ENCODE measurements at places on chromosomes 4 and X. TPM values are rescaled to one million over a fixed set of nuclear protein-coding genes. Genes with fewer than 3 reads are reported as not detected.
A peak's percentile ranks its signal among the peaks of the same experiment; 100 is the strongest.

- no peaks in the 10 kb centered on the region for H3K36me3 ChIP-seq
- H3K27ac ChIP-seq = no peak overlapping the region
- DNase-seq = no peak
- no peaks in the 10 kb centered on the region for H3K27me3 ChIP-seq
- no peak overlapping the region for H3K4me3 ChIP-seq
- no peaks in the 10 kb centered on the region for H3K4me1 ChIP-seq
These were observed 578.7 kb downstream of the BCOR start for GRCh38 chrX:39519030-39519488.

DNA sequence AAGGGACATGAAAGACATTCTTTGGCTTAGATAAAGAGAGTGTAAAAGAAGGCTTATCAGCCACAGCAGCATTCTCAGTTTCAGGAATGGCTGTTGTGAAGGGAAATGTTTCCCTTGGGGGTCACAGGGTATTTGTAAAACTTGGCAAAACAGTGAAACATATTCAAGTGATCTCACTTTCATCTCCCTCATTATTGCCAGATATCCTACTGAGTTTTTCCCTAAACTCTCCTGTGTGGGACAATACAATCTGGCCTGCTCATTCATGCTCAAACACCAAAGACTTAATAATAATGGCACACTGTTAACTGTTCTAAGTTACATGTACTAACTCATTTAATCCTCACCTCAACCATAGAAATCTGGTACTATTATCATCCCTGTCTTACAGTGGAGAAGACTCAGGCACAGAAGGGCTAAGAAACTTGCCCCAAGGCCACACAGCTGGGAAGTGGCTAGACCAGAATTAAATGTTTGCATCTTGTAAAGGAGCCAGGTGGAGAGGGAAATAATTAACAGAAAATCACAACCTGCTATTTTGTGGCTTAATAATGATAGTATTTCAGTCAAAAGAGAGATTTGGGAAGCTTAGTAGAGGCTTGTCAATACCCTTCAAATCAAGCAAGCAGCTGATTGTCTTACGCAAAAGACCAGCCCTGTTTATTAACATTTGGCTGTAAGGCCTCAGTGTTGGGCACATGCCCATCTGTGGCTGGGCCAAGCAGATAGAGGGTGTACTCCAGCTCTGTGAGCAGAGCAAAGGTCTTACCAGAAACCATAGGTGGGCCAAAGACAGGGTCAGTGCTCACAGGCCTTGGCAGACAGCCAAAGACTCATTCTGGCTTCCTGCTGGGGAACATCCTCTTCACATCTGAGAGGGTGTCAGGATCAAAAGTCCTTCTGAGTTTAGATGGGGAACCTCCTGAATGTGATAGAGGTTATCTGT lies 17.3 kb downstream of the SMPX start:
- no peaks in the 10 kb centered on the region for H3K27me3 ChIP-seq
- no peaks in the 10 kb centered on the region for H3K36me3 ChIP-seq
- H3K4me3 ChIP-seq = no peak overlapping the region
- H3K27ac ChIP-seq = no peak overlapping the region

DNA sequence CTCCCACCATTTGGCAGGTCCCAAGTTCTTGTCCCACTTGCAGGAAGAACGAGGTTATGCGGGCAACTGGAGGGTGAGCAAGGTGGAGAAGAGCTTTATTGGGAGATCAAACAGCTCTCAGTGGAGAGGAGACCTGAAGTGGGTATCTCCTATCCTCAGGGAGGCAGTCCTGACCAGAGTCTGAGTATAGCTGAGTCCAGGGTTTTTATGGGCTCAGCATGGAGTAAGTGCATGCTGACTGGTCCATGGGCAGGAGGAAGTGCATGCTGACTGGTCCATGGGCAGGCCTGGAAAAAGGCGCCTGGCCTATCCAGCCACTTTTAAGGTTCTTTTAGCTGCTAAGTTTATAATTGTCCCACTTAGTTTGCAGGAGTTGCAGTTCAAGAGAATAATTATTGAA lies 7.4 kb upstream of the HNRNPD start:
- H3K36me3 ChIP-seq = no peaks in the 10 kb centered on the region
- H3K27me3 ChIP-seq = no peaks in the 10 kb centered on the region
- H3K4me3 ChIP-seq = no peak overlapping the region
- H3K27ac ChIP-seq = no peak overlapping the region

Gene RWDD4
- 30.5 TPM for total RNA-seq

Gene IBSP
- 0.19 TPM for total RNA-seq

GRCh38 chr4:82467471-82467870 lies 37.1 kb downstream of the ENOPH1 start:
- no peak for DNase-seq
- no peaks in the 10 kb centered on the region for H3K27me3 ChIP-seq
- no peaks in the 10 kb centered on the region for H3K4me1 ChIP-seq
- peaks cover 14% of the 10 kb centered on the region for H3K36me3 ChIP-seq
- H3K27ac ChIP-seq = no peak overlapping the region
- no peak overlapping the region for H3K4me3 ChIP-seq

GRCh38 chr4:148069086-148069894 lies 337.4 kb downstream of the ARHGAP10 start:
- no peak overlapping the region for H3K4me3 ChIP-seq
- H3K27me3 ChIP-seq = no peaks in the 10 kb centered on the region
- H3K27ac ChIP-seq = no peak overlapping the region
- DNase-seq = no peak

DNA sequence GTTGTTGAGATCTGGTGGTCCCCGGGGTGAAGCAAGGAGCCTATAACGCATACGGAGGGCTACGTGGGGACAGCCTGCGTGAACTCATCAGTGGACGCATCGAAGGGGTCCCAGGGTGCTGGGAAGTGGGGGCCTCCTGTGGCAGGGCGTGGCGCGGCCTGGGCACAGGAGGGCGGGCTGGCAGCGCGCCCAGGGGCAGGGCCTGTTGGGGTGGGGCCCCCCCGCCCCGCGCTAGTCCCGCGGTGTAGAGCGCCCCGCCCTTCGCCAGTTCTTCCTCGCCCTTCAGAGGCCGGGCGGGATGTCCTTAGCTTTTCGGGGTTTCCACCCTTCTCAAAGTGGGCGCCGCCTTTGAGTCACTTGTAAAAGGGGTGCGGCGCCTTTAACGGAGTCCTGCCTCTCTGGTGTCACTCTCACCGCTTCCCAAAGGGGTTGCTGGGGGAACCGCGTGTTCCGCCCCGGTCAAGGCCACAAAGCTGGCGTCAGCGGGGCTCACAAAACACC lies 632 bp downstream of the PLP2 start:
- peak overlapping the region; percentile 69 for H3K4me3 ChIP-seq
- peak overlapping the region; percentile 78 for H3K27ac ChIP-seq
- no peaks in the 10 kb centered on the region for H3K27me3 ChIP-seq
- peaks cover 47% of the 10 kb centered on the region for H3K36me3 ChIP-seq
- H3K4me1 ChIP-seq = peaks cover 7% of the 10 kb centered on the region

- H3K27me3 ChIP-seq = no peaks in the 10 kb centered on the region
- H3K4me1 ChIP-seq = no peaks in the 10 kb centered on the region
- DNase-seq = no peak
These were observed 11.9 kb downstream of the HUWE1 start for GRCh38 chrX:53674581-53674980.

Measured in SJSA1 (cell line).